Regular cardiac myocyte (primary cell): ENCODE measurements at places on chromosomes 13 and 19. TPM values are rescaled to one million over a fixed set of nuclear protein-coding genes. Genes with fewer than 3 reads are reported as not detected.

The INAFM1 gene
- total RNA-seq = 2.1 and 2.3 TPM in 2 replicates

The TMEM86B gene
- total RNA-seq = 1.5 and 2.3 TPM in 2 replicates

The LINGO3 gene
- not detected in 2 replicates for total RNA-seq

The C1QTNF9B gene
- total RNA-seq = not detected in 2 replicates
